Activated T-cell treated with anti-CD3 and anti-CD28 coated beads, Interleukin-2, amount 50 U/mL, for 1 hour (primary cell): ENCODE measurements at places on chromosomes 2 and 18.
A peak's percentile ranks its signal among the peaks of the same experiment; 100 is the strongest.

DNA sequence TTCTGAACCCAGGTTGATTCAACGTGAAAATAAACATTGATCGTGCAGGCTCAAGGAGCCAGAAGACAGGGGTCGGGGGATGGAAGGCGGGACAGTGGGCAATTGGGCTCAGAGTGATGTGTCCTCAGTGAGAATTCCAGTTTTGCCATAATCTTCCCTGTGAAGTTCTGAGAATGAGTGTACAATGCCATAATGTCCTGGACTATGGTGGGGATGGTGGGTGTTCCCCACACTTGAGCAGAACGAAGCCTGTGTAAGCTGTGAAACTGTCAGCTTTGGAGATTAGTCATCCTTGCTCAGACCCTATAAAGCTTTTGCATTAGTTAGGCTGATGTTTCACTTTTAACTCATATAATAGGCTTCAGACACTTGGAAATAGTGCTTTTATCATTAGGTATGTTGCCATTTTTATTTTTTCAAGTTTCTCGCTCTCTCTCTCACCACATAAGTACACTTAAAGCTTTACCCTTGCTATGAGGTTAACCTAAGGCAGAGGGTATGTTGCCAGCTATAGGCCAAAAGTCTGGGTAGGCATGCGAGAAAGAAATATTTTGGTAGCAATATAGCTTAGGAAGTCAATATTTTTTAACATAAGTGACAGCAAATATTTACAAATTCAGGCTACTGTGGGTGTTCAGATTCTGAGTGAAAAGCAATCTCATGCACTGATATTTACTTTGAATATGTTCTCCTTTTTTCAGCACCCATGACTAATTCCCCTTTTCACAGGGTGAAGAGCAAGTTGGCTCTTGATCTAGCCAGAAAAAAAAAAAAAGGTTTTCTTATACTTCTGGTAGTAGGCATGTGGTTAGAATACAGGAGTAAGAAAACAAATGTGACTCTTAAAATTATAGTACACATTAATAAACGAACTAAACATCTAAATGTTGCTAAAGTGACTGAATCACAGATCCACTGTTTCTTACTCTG is 47.2 kb downstream of the CDC42EP3 start:
- DNase-seq: no peak

DNA sequence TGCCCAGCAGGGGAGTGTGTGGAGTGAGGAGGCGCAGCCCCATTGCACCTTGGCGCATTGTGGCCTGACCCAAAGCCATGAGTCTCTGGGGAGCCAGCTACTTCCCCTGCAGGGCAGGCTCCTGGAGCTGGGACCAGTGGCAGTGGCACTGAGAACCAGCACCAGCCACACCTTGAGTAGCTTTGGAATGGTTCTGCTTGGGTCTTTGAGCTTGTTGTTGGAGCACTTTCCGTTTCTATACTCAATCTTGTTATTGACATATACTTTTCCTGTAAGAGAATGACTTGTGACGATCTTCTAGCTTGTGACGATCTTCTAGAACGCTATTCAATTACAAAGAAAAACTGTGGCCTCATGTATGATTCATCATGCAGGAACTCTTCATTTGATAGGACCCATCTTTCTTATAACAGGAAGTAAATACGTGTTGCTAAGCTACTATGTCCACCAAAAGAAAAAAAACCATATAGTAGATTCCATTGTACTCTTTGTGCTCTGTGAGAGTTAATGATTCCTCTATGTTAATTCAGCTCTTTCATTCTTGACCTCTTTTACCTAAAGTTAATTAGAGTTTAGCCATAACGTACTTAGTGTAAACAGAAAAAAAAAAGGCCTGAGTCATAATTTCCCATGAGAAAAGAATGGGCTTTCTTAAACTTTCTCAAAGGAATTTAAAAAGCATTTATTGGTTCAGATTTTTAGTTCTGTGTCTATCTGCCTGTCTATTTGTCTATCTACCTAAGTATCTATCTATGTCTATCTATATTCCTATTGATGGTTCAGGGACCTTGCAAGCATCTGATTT is 113.1 kb downstream of the GATA6 start:
- peak; percentile 43 for DNase-seq

DNA sequence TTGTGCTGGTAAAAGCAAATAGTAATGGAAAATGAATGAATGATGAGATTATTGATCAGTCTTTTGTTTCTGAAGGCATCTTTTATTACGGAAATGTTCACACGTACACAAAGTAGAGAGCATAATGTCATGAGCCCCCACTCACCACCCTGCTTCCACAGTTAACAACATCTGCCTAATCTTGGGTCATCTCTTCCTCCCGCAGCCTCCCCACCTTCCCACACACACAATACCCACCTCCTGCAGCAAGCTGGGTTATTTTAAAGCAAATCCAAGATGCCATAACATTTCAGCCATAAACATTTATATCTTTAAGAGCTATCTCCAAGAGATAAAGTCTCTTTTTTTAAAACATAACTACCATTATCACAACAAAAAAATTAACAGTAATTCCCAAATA is 36.3 kb downstream of the CYP27C1 start:
- no peak for DNase-seq

GRCh38 chr18:41131050-41131449 is 824.0 kb upstream of the PIK3C3 start:
- no peak for DNase-seq

- no peak for DNase-seq
These were observed 53.8 kb downstream of the RNF144A start for GRCh38 chr2:6970976-6971480.

GRCh38 chr2:63617366-63617765 is 28.6 kb downstream of the MDH1 start:
- DNase-seq: no peak

DNA sequence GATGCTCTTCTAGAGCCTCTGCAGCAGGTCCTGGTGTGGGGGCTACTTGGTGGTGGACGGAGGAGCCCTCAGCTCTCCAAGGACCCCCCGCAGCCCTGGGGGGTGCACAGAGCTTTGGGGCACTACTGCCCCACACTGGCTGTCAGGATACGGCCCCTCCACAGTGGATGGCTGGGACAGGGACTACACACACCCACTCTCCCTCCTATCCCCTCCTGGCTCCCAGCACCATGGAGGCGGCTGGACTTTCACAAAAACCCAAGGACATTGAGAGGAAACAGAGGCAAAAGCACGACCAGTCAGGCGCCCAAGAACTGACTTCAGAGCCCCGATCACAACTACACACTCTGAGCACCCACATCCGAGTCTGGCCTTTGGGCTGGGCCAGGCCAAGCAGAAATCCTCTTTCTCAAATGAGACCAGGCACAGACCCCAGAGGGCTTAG is 12.6 kb downstream of the GPR35 start:
- DNase-seq: no peak

DNA sequence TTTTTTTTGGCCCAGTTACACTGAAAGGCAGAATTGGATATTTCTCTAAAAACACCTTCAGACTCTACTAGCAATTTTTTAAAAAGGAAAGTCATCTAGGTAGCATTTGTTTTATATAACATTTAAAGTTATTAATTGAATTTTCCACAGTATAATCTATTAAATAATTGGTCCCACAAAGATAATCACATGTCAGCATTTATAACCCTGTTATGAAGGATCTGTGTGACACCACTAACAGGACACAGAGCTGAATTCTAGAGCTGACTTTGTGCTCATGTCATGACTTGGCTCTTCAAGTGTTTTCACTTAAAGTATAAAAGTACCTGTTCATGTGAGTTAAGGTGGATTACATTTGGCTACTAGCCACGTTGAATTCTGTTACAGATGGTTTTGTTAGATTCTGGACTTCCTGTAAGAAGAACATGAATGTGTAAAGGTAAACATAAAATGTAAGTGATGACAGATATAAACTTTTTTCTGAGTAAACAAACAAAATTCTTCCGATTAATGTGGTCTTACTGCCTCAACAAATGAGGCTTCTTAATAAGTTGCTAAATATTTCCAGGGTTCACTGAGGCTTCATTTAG is 69.1 kb upstream of the PROKR1 start:
- no peak for DNase-seq

GRCh38 chr2:36670881-36671595 is 25.5 kb upstream of the VIT start:
- no peak for DNase-seq

DNA sequence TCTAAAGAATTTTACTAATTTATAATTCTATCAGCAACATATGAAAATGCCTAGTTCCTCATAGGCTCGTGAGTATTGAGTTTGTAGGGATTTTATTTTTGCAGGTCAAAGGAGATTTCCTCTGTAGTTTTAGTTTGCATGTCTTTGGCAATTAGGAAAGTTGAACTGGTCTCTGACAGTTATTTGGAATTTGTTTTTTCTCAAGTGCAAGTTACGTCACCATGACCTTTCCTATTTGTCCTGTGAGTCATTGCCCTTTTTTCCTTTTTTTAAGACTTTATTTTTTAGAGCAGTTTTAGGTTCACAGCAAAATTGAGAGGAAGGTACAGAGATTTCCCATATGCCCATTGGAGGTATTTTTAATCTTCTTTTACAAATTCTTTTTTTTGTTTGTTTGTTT is 29.0 kb downstream of the RAMP1 start:
- DNase-seq: no peak

- no peak for DNase-seq
These were observed 48.1 kb upstream of the RBMS1 start for GRCh38 chr2:160541745-160542144.

- no peak for DNase-seq
These were observed 40.1 kb upstream of the CLASP1 start for GRCh38 chr2:121689356-121689755.

- DNase-seq: no peak
These were observed 628 bp downstream of the SH2D6 start for GRCh38 chr2:85419009-85419675.

GRCh38 chr18:60053747-60054304 is 154.0 kb downstream of the PMAIP1 start:
- no peak for DNase-seq

DNA sequence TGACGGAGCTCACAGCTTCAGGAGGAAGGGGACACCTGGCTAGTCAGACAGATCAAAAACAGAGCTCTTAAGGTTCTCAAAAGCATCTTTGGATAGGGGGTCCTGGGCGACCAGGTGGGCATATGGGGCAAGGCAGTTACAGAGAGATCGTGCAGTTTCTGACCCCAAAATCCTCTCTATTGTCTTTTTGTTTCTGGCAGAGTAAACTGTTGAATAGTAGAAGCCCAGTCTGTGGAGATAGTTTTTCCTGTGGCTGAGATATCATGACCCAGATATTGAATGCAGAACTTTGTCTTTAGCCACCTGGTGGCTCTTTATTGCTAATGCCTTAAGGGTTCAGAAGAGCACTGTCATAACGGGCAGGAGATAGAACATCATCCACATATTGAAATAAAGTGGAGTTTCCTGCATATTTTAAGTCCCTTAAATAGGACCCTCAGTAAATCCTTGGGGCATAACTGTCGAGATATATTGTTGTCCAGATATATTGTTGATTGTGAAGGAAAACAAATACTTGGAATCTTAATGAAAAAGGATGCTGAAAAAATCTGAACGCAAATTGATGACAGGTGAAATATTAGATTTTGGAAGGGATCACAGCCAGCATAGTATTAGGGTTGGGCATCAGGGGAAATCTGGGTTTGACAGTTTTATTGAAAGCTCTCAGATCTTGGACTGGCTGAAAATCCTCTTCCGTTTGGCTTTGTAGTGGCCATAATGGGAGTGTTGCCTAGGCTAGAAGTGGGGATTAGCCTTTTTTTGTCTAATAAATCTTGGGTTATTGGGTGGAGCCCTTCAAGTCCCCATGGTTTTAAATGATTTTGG is 14.1 kb upstream of the ZDBF2 start:
- no peak for DNase-seq

DNA sequence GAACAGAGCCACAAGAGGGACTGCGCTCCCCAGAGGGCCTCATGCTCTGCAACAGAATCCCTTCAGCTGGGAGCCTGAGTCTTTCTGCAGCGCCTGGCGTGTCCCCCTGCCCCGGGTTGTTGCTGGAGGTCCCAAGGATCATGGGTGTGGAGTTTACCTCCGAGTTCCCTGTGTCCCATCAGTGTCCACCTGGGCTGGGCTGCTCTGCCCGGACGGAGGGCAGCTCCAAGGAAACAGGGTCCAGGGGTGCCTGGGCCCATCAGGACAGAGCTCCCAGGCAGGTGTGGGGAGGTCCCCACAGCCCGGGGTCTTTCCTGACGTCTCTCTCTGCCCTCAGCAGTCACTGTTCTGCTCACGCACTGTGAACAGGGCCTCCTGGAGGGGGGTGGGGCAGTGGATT is 63.5 kb downstream of the EMILIN2 start:
- DNase-seq: no peak

- peak; percentile 16 for DNase-seq
These were observed 72.2 kb downstream of the HDAC4 start for GRCh38 chr2:239328351-239329191.

GRCh38 chr2:196660244-196660643 is 20.7 kb downstream of the CCDC150 start:
- no peak for DNase-seq

GRCh38 chr2:54675281-54675680 is 48.2 kb upstream of the EML6 start:
- DNase-seq: no peak

DNA sequence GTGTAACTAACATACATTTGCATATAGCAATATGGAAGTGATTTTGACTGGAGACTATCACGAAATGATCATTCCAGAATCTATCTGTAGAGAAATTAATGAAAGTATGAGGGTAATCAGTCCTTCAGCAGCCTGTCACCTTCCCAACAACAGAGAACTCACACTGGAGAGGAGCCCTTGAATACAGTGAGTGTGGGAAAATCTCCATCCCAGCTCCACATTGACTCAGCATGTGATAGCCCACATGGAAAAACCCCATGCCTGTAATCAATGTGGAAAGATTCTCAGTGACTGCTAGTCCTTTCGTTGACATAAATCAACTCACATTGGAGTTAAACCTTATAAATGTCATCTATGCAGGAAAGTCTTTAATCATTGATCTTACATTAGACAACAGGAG is 13.1 kb upstream of the UXS1 start:
- DNase-seq: no peak

DNA sequence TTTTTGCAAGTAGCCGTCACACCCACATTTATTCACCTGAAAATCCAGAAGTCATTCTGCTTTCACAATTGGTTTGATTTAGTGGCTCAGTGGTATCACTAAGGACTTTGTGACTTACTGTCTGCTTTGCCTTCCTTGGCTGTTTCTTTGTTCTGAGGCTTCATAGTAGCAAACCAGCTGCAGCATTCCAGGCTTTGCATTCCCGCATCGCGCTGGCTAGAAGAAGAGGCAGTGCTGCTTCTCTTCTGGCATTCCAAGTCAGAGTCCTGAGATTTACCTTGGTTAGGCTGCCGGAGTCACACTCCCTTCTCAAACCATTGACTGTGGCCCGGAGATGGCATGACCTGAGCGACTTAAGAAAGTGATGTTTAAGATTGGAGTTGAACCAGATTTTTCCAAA is 35.1 kb downstream of the MYO1B start:
- DNase-seq: no peak

- DNase-seq: no peak
These were observed 188.0 kb downstream of the CDH7 start for GRCh38 chr18:65938592-65939372.

GRCh38 chr2:217899231-217900009 is 103.4 kb downstream of the TNS1 start:
- DNase-seq: no peak
